NCI-H1092 (cell line): ENCODE measurements at places on chromosomes 5 and 9.

DNA sequence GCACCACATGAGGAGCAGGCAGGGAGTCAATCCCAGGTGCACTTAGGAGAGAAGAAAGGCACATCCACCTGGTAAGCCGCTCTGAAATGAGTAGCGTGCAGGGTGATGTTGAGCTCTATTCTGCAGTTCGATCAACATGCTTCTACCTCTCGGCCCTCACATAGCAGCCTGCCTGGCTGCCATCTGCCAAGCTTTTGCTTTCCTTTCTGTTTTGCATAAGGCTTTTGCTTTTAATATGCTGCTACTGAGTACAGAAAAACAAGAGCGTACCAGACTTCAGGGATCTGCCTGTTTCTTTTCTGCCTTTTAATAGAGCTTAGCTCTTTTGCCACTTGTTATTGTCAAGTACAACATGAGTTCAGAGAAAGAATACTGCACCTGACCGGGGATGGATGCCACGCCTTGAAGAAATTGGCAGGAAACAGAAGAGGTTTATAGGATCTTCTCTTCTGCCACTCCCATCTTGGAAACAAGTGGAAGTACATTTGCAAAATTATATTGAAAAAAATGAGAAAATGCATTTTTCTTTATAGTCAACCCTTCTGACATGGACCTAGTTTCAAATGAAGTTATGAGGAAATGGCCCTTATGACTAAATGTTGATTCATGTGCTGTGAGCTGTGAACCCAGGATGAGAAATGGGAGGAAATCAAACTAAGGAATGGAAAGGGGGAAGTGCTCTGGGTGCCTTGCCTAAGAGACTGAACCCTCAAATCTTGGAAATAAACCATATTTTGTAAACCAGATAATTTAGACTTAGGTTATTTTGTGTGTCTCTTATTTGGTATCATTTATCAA lies 4.0 kb upstream of the FCHO2 start:
- DNase-seq, result no peak

DNA sequence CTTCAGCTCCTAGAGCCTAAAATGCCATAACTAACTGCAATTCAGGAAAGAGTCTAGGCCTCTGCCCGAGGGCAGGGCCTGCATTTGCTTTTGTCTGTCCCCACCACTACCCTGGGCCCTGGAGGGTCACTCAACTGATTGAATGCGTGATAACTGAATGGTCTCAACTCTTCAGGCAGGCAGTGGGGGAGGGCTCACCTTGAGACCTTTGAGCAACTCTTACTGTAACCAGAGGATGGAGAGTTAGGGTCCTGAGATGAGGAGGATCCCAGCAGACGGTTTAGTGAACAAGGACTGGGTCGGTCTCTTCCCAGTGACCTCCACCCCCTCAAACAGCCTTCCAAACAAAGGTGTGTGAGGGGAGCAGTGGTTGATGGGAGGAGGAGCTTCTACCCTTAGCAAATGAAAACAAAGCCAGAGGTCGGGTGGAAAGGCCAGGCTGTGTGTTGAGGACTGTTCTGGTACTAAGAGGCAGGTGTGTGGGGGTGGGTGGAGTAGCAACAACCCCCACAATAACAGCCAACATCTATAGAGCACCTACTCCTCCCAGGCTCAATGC lies 59.4 kb downstream of the CXXC5 start:
- DNase-seq, result no peak

DNA sequence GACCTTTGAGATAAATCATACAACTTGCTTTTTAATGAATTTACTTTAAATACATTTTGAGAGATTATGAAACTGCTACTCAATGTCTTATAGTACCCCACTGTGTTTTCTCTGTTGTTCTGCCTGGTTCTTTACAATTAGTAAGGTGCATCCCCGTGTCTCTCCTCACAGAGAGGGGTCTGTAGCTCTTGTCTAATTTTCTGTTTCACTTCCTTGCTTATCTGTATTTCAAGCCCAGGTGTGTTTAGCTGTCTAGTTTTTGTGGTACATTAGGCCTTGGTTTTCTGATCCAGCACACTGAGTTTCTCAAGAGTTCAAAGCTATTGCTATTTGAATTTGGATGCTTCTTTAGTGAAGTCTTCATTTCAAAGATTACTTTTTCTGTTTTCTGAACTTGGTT lies 105.1 kb downstream of the MAST4 start:
- no peak for DNase-seq

GRCh38 chr9:1024112-1024511 lies 26.0 kb upstream of the DMRT2 start:
- no peak for DNase-seq

DNA sequence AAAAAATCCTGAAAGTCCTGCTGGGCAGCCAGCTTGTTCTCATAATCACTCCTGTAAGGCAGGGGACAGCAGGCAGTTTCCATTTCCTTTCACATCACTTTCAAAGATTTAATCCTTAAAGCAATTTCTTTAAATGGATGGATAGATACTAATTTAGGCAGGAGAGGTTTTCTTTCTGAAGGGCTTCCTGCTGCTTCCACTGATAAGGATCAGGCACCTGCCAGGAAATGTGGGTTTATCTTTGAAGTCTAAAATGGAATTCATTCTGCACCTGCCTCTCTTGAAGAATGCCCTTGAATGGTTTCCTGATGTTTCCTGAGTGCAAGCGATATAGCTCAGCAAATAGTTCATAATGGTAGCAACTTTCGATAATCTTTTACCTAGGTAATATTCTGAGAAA lies 64.5 kb downstream of the STARD4 start:
- no peak for DNase-seq

- DNase-seq, result no peak
Measured at GRCh38 chr5:177222269-177222668, 81.2 kb downstream of the RAB24 start.

GRCh38 chr5:67543720-67544270 lies 347.2 kb upstream of the CD180 start:
- no peak for DNase-seq

DNA sequence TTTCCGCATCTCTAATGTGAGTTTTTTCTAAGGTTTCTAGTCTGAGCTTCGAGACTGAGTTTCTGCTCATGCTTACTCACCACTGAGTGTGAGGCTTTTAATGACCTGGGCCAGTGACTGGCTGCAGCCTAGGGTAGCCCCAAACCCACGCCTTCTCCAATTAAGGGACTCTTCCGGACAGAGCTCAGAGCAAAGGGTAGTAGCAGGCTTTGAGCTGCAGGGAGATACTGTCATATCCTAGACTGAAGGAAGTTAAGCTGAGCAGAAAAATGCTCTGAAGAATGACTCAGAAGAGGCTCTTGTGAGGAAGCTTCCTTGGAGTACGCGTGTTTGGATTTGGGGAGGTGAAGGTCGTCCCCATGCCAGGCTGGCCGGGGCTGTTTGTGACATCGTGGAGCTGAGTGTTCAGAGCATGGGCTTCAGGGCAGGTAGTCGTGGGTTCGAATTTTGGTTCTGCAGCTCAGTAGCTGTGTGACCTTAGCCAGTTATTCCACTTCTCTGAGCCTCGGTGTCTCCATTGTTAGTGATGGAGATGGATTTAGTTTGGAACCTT lies 3.5 kb downstream of the USP20 start:
- DNase-seq, result no peak

DNA sequence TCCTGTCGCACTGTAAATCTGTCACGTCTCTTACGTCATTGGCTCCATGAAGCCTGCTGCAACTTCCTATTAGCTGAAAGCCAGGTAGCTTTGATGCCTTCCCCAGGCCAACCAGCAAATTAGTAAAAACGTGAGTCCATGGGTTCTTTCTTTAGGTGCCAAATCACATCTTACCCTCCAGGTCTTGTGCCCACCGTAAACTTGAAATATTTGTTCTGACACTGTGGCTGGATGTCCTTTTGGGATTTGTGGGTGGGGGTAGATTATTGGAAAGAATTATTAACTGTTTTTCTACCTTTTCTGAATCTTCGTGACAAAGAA lies 172.8 kb downstream of the NR3C1 start:
- DNase-seq, result no peak

DNA sequence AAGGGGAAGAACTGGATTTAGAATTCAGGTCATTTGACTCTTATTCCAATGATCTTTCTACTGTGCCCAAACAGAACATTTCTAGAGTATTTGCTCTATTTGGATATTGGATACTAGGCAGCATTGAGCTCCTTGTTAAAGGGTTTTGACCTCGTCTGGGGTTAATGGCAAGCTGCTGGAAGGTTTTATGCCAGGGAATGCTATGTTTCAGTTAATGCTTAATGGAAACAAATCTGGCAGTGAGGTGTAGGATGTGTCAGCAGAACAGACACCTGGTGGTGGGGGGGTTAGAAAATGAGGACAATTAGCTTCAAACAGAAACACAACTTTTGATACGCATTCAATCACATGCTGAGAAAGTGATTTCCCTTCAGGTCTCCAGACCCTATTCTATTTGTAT lies 51.5 kb downstream of the AGXT2 start:
- no peak for DNase-seq

- DNase-seq, result no peak
Measured at GRCh38 chr5:129171194-129171944, 76.8 kb downstream of the ISOC1 start.

GRCh38 chr9:108386859-108387384 lies 468.9 kb downstream of the ACTL7B start:
- DNase-seq, result no peak

DNA sequence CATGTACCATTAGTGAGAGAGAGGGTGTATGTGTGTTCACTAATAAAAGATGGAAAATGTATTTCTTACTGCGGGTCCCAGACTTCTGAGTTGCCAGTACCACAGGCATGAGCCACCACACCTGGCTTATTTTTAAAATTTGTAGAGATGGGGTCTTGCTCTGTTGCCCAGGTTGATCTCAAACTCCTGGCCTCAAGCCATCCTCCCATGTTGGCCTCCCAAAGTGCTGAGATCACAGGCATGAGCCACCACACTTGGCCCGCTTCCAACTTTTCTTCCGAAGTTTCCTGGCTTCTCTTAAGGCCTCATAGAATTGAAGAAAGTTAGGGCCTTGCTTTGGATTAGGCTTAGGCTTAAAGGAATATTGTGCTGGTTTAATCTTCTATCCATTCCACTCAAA lies 40.4 kb upstream of the F2RL2 start:
- no peak for DNase-seq

GRCh38 chr9:1879501-1879900 lies 135.6 kb upstream of the SMARCA2 start:
- no peak for DNase-seq

- no peak for DNase-seq
Measured at GRCh38 chr5:137234973-137235943, 263.9 kb downstream of the SPOCK1 start.

- no peak for DNase-seq
Measured at GRCh38 chr5:135071311-135071710, 37.3 kb upstream of the PITX1 start.

- DNase-seq, result no peak
Measured at GRCh38 chr9:77543131-77543822, 104.8 kb downstream of the GNA14 start.

- no peak for DNase-seq
Measured at GRCh38 chr9:87630846-87631245, 95.1 kb upstream of the CTSL start.

- DNase-seq, result peak; percentile 51
Measured at GRCh38 chr5:172833686-172834414, at the start of gene ERGIC1. Gene ERGIC1 (plus strand): TSS chr5:172834251. CDS start chr5:172834414, 163 bp downstream.

GRCh38 chr9:129701549-129701948 lies 36.1 kb downstream of the PRRX2 start:
- no peak for DNase-seq

- no peak for DNase-seq
Measured at GRCh38 chr5:141915881-141916336, 7.8 kb upstream of the DELE1 start.

- no peak for DNase-seq
Measured at GRCh38 chr5:157549954-157550549, 25.5 kb downstream of the ADAM19 start.

DNA sequence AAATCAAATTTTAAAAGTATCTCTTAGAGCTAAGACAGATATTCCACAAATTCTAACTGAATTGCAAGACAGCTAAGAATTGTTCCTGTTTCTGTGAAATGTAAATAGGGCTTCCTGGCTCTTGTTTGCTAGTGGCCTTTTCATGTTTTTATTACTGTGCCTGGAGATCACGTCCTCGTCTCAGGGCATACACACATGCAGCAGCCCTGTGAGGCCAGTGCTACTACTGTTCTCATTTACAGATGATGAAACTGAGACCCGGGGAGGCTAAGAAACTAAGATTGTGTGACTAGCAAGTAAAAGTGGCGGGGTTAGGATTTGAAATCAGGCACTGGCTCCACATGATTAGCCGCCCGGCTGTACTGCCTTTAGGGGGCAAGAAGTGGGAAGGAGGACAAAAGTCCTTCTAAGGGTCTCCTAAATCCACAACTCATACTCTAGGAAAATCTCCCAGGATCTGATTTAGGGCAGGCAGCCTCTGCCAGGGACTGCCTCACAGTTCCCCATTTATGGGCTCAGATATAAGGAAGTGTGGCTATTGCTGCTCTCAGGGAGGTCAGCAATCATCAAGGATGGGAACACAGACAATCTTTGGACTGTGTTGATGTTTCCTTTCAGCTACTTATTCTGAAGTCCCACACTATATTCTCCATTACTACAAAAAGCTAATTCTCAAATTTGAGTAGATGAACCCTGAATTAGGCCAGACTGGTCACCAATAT lies 7.9 kb downstream of the PRUNE2 start:
- no peak for DNase-seq

DNA sequence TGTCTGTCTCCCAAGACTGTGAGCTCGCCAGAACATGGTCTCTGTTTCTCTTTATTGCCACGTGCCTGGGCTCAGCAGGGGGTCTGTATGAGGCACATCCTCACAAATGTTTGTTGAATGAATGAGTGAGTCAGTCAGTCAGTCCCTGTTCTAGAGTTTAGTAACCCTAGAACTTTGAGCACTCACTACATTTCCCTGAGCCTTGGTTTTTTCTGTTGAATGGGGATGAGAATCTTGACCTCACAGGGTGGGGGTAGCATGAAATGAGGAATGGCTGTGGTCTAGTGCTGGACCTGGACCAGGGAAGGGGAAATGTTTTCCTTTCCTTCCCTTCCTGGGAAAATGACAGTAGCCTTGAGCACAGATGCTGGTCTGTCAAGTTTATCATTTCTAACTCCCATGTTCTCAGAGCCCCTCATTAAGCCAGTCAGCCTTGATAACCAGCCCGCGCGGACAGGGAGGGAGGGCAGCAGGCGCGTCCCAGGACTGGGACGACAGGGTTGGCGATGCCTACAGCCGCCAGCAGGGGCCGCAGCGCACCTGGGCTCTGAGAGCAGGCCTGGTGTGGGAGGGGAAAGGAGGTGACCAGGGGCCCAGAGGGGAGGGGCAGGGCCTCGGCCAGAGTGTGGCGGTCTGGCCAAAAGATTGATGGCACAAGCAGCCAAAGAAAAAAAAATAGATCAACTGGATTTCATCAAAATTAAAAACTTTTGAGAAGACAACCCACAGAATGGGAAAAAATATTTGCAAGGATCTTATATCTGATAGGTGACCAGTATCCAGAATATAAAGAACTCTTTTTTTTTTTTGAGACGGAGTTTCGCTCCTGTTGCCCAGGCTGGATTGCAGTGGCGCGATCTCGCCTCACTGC lies 24.1 kb upstream of the WNK2 start:
- DNase-seq, result peak; percentile 51

DNA sequence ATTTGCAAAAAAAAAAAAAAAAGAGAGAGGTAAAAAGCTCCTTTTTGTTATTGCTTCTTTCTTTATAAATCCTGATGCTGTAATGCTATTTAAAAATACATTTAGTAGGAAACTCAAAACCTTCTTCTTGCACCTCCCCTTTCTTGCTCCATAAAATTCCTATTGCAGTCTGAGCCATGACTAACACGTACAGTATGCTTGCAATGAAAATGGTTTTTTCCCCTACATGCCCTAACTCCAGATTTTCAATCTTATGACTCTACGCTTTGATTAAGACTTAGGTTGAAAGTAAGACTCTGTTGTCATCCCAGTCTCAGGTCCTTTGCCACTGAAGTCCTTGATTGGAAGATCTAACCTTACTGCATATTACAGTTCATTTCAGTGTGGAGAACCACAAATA lies 23.9 kb downstream of the FGF10 start:
- no peak for DNase-seq
